IMR-90 (cell line): ENCODE measurements at places on chromosomes 4 and X. TPM values are rescaled to one million over a fixed set of nuclear protein-coding genes. Genes with fewer than 3 reads are reported as not detected.
A peak's percentile ranks its signal among the peaks of the same experiment; 100 is the strongest.

GRCh38 chr4:88659055-88659889, 38.4 kb downstream of the NAP1L5 start:
- DNase-seq, result peak; percentile 77

Gene HPSE
- 0.09 TPM in 2 replicates for polyA plus RNA-seq

DNA sequence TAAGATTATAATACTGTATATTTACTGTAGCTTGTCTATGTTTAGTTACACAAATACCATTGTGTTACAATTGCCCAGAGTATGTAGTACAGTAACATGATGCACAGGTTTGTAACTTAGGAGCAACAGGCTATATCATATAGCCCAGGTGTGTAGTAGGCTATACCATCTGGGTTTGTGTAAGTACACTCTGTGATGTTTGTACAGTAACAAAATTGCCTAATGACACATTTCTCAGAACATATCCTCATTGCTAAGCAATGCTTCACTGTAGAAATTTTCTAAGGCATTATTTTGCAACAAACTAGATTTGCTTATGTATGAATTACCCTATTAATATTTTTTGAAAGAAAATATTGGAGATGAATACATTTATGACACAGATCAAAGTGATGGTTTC, 1390.9 kb downstream of the C4orf33 start:
- DNase-seq, result peak; percentile 10

- no peak for DNase-seq
Measured at GRCh38 chr4:7167706-7168105, 24.6 kb upstream of the SORCS2 start.

DNA sequence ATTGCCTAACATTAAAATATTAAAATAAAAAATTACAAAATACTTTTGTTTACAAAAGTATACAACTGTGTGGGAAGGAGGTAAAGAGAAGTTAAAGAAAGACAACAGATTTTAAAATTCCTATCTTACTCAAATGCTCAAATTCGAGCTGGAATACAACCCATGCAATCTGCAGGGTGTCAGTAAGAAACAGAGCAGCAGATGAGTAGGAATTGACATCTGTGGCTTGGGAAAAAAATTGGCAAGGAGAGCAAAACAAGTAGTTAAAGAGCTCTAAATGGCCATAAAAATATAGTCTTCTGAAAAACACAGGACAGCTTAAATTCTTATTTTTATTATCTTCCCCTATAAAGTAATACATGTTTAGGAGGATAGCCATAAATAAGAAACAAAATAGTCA, 1609.0 kb upstream of the AGA start:
- no peak for DNase-seq

GRCh38 chr4:140253556-140254027, 99.6 kb upstream of the MAML3 start:
- no peak for DNase-seq

DNA sequence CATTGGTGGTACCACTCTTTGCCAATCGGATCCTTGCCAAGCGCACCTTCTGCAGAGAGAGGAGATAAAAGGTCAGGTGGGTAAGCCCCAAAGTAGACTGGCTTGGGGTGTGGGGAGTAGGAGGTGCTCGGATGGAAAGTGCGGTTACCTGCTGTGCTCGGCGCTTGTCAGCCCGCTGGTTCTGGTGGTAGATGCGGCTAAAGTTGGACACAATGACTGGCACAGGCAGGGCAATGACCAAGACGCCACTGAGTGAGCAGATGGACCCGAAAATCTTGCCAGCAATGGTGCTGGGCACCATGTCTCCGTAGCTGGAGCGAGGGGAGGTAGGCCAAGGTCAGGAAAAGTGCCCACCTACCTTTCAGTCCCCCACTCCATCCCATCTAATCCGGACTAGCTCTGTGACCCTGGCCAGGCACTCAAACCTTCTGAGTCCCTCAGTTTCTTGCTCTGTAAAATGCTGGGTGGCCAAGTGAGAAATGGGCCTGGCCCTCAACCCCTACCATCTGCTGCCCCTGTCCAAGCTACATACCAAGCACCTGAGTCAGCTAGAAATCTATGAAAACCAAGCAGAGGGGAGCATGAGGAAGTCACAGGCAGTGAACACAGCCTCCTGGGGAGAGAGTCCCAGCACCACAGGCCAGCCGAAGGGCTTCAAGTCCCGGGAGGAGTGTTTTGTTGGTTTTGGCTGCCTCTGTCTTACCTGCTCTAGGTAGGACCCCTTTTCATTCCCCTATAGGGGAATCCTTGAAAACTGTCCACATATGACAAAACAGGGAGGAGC, 4.7 kb downstream of the KCND1 start:
- DNase-seq, result peak; percentile 55

- peak; percentile 61 for DNase-seq
Measured at GRCh38 chr4:153465615-153466080, 512 bp upstream of the TMEM131L start.

Gene DMRTC1
- polyA plus RNA-seq, result not detected in 2 replicates

DNA sequence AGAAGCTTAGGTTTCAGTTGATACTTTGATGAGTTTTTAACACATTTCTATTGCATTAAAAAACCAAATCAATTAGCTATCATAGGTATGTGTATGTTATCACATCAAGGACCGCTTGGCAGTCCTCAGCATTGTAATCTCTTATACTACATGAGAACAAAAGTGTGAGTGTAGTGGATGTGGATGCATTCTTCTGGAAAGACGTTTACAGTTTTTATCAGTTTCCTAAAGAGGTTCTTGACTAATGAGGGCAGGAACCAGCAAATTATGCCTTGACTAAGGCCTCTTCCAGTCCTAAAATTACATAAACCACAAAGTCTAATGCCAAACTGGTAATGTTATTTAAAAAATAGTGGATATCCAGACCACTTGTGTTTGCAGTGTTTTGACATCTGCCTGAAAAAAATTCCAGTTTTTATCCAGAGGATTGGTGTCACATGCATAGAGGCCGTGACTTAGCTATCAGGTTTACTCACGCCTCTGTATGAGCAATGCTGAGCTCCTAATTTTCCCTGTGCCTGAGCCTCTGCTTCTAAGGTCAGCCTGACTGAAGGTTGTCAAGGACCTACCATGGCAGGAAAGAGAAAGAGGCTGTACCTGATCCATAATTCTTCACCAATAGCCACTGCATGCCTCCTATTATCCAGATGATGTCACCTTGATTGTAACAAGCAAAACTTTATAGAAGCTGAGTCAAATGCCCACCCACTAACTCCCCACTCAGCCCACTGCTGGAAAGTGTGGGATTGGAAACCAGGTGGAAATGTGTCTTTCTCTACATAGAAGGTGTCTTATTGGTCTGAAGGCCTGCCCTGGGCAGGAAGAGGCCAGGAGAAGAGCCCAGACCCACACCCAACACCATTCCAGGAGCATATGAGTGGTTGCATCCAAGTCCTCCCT, 68.7 kb downstream of the ENPP6 start:
- DNase-seq, result no peak

DNA sequence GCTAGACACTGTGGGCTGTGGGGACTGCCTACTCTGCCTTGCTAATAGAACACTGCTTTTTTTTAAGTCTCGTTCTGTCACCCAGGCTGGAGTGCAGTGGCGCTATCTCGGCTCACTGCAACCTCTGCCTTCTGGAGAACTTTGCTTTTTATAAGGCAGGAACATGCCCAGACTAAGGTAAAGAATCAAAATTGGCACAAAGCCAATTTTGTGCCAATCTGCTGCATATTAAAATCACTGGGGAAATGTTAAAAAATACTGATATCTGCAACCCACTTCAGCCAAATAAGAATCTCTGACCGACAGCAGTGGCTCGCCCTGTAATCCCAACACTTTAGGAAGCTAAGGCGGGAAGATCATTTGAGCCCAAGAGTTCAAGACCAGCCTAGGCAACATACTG, 36.5 kb upstream of the CEP135 start:
- no peak for DNase-seq

DNA sequence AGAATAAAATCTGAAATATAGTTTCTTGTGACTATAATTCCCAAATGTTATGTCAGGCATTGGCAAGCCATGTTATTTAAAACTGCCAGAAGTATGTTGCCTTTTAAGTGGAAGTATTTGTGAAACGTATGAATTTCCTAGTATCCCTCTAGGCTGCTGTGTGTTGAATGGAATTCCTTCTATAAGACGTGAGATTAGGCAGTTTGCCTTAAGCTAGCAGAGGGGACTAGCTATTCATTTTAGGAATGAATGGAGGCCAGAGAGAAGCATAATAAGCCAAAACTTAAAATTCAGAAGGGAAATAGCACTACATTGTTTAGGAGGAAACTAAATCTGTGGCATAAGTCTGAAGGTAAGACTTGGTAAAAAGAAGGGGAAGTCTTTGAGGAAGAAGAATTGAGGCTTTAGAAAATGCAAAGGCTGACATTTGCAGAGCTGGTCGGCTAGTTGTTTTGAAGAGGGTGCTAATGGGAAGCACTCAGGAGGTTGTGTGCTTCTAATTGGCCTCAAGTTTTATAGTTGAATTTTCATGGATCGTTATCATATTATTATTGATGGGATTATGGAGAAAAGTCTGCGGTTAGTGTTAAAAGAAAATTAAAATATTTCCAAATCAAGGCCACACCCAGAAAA, 57.1 kb downstream of the TMEM131L start:
- no peak for DNase-seq

DNA sequence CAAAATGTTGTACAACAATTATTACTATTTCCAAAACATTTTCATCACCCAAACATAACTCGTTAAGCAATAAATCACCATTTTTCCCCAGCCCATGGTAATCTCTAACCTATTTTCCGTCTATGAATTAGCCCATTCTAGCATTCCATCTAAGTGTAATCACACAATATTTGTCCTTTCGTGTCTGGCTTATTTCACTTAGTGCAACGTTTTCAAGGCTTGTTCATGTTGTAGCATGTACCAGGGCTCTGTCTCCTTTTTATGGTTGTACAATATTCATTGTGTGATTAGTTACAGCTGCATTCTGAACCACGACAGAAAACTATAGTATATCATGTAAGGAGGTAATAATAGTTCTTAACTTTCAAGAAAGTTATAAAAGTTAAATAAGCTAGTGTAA, 656.0 kb upstream of the HS3ST1 start:
- no peak for DNase-seq

- DNase-seq, result no peak
Measured at GRCh38 chr4:138911909-138912703, 103.5 kb upstream of the NOCT start.

Gene XAGE2
- polyA plus RNA-seq, result not detected in 2 replicates

Gene SPIN3
- 4.7 and 5.3 TPM in 2 replicates for polyA plus RNA-seq

GRCh38 chr4:109395694-109396093, 37.9 kb upstream of the SEC24B start:
- DNase-seq, result no peak

- DNase-seq, result peak; percentile 46
Measured at GRCh38 chr4:88211473-88212252, 53.2 kb upstream of the ABCG2 start.

DNA sequence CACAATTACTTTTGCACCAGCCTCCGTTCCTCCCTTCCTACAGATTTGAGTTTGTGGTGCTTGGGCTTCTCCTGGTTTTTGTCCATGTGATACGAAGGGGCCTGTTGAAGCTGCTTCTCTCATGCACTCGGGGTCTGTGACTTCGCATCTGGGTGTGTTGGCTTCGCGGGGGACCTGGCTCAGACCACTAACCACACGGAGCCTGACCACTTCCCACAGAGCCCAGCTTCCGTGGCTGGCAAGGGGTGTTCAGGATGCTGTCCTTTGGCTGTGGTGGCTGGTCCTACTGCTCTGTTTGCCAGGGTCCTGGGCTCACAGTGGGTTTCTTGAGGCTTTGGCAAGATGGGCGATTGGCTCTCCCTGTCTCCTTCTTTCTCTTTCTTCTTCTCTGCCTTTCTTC, 19.8 kb upstream of the XG start:
- no peak for DNase-seq

GRCh38 chr4:40402556-40402955, 67.4 kb downstream of the CHRNA9 start:
- no peak for DNase-seq

- peak; percentile 89 for DNase-seq
Measured at GRCh38 chr4:84966382-84967242, at the start of gene WDFY3. WDFY3 (minus strand) TSS chr4:84966690; CDS start chr4:84860591, 106,099 bp downstream.

DNA sequence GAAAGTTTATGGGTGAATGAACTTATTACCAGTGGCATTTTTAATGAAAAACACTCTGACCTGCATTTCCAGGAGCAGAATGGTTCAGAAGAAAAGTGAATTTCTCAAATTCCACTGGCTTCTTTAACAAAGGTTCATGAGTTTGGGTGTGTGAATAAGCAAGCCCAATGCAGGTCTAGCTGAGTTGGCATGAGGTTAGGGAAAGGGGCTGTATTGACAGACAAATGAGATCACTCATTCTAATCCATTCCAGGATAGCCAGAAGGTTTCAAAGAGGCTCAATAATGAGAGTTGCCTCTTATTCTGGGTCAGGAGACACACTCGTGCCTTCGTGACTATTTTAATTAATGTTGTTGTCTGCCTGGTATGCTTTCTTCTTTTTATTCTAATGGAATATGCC, 43.7 kb upstream of the NPY2R start:
- no peak for DNase-seq

Gene SHROOM2
- polyA plus RNA-seq, result 14.2 and 14.6 TPM in 2 replicates

Gene TREX2
- polyA plus RNA-seq, result 0.84 and 1.1 TPM in 2 replicates

- DNase-seq, result peak; percentile 8
Measured at GRCh38 chr4:112284166-112284565, 1.5 kb downstream of the TIFA start.

- no peak for DNase-seq
Measured at GRCh38 chr4:15161439-15161838, 159.2 kb downstream of the CPEB2 start.

Gene GATB
- polyA plus RNA-seq, result 15.9 and 18.7 TPM in 2 replicates

DNA sequence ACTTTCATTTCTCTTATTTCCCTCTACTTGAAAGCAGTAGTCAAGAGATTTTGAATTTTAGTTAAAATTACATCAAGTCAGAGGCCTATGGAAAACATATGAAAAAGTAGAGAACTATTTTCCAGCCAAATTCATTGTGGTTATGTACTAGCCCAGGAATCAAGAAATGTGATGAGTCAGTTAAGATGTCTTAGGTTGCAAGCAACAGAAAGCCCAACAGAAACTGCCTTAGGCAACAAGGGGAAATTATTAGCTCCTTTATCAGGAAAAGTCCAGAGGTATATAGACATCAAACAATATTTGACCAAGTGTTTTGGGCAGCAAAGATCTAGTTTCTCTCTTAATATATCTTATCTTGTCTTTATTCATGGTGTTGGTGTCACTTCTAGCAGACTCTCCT, 37.8 kb upstream of the FRMD7 start:
- no peak for DNase-seq

GRCh38 chr4:138298866-138299265, 56.7 kb upstream of the SLC7A11 start:
- no peak for DNase-seq

DNA sequence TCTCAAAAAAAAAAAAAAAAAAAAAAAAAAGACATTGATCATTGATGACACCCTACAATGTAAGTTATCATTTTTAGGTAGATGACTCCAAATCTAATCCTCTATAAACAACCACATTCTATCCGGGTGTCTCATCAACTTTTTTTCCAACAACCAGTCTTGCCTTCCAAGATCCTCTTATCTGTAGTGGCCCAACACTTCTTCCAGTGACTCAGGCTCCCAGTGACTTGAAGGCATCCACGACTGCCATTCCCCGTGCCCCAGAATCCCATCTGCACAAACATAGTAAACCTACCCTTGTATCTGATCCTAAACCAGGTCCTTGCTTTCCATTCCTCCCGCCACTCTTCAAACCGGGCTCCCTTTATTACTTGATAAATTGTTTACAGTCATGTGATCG, 15.6 kb upstream of the TSPAN5 start:
- peak; percentile 54 for DNase-seq

GRCh38 chrX:12681047-12681446, 110.2 kb upstream of the PRPS2 start:
- no peak for DNase-seq
